ENCODE measurements at places on chromosomes 16 and 17. TPM values are rescaled to one million over a fixed set of nuclear protein-coding genes. Genes with fewer than 3 reads are reported as not detected.

The MSLN gene
- not detected for total RNA-seq

GRCh38 chr16:1221628-1222552 is 3.2 kb downstream of the TPSG1 start:
- no peaks in the 10 kb centered on the region for H3K36me3 ChIP-seq
- H3K27me3 ChIP-seq = no peaks in the 10 kb centered on the region
- H3K27ac ChIP-seq = no peak overlapping the region
- no peak overlapping the region for H3K4me3 ChIP-seq
- H3K4me1 ChIP-seq = no peaks in the 10 kb centered on the region

GRCh38 chr16:88358023-88358420 is 24.7 kb upstream of the ZNF469 start:
- peaks cover 8% of the 10 kb centered on the region for H3K27me3 ChIP-seq
- DNase-seq = no peak
- no peak overlapping the region for H3K27ac ChIP-seq
- no peaks in the 10 kb centered on the region for H3K36me3 ChIP-seq
- no peak overlapping the region for H3K4me3 ChIP-seq
- H3K4me1 ChIP-seq = no peaks in the 10 kb centered on the region

The TPSAB1 gene
- not detected for total RNA-seq

The SCIMP gene
- total RNA-seq = 0.13 TPM

DNA sequence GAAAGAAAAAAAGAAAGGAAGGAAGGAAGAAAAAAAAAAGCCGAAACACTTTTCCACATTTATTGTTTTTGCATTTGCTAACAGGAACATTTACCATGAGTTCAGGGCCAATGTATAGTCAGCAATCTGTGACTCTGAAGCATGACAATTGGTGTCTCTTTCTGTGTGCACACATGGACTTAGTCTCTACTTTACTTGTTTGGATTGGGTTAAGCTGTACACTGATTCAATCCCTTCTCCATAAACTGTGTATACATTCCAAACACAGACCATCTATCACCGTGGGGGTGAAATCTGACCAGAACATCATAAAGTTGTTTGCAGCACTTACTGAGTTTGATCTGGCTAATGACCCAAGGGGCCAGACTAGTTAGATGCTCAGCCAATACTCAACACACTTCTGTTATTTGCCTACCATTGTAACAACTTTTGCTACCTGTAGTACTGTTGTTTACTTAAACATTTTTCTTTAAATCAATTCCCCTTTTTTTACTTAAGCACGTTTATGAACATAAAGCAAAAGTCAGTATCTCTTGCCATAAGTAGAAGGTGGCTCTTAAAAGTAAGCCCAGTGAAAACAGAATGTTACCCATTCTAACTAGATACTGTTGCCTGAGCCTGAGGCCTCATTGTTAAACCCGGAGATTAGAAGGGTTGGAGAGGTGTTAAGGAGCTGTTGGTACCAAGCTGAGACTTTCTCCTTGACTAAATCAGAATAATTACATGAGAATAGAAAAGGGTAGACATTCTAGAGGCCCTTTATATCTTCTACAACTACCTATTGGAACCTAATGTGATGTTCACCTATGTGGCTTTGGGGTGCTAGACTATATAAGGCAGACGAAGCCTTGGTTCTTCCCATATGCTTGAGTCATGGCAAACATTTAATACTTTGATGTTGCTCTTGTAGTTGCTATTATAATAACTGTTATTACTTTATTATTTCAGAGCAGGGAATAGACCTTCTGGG is 41.8 kb downstream of the SCNN1B start:
- DNase-seq = no peak
- no peaks in the 10 kb centered on the region for H3K4me1 ChIP-seq
- H3K27me3 ChIP-seq = peaks cover 5% of the 10 kb centered on the region
- H3K36me3 ChIP-seq = no peaks in the 10 kb centered on the region
- no peak overlapping the region for H3K4me3 ChIP-seq

- H3K4me1 ChIP-seq = peaks cover 47% of the 10 kb centered on the region
- no peak for DNase-seq
- H3K36me3 ChIP-seq = peaks cover 69% of the 10 kb centered on the region
- H3K27me3 ChIP-seq = no peaks in the 10 kb centered on the region
- no peak overlapping the region for H3K4me3 ChIP-seq
These were observed 17.6 kb downstream of the ABCC1 start for GRCh38 chr16:15966836-15967546.

Measured in activated CD8-positive, alpha-beta T cell treated with anti-CD3 and anti-CD28 coated beads for 36 hours (primary cell).